T-cell (primary cell): ENCODE measurements at places on chromosomes 12 and 14.

DNA sequence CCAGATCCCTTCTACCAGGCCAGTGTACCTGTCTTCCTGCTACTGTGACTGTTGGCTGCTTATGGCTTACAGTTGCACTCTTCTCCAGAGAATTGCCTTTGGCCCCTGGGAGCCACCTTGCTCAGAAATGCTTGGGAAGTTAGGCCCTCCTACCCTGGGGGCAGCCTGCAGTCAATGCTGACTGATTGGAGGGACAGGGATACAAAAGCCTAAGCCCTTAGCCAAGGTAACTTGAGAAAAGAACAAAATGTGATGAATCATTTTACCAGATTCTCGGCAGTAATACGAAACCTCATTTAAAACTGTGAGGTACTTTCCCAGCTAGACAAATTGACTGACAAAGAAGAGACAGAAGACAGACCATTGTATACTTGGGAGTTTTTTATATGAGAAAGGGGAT, 47.3 kb downstream of the PTCSC3 start:
- DNase-seq, result no peak

DNA sequence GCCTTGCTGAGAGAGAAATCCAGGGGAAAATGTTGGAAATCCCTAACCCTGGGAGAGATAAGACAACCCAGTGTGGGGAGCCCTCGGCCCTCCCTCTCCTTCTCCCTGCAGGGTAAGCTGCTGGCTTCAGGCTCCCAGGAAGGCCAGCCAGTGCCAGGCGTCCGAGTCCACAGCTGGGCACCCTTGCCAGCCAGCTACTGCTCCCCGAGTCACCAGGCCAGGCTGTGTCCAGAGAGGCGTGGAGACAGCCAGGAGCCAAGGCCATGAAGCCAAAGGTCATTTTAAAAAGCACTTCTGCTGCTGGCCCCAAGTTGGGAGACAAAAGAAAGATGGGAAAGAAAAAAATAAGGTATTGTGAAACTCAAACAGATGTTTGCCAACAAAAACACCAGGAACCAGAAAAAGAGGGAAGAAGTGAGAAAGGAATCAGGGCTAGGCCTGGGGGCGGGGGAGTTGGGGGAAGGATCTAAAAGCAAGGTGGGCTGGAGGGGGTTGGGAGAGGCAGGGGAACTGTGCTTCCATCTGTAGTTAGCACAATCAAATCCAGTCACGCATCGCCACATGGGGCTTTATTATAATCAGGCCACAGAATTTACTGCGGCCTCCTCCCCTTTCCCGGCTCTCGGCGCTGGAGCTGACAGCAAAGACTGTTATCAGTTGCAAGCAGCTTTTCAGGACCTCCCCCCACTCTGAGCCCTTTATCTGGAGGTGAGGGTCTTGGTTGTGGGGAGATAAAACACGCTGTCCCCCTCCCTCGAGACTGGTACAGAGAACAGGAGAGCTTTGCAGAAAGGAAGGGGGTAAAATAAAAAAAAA, 33.5 kb downstream of the RBM19 start:
- no peak for DNase-seq

- DNase-seq, result no peak
These were observed 236.1 kb upstream of the DIO2 start for GRCh38 chr14:80447392-80447791.

DNA sequence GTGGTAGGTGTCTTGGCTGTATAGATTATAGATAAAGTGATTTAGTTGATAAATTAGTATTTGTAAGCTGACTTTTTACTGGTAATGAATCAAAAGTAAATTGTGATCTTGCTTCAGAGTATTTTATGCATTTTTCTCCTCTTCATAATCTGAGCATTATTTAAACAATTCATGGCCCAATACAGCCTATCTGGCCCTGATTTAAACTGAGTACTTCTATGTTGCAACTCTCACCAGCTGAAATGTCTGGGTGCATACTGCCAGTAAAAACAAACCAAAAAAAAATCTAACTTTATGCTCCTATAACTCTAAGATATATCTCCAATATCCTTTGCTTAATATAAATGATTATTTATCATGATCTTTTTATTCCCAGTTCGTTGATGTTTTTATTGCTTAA, 86.6 kb downstream of the MIA2 start:
- DNase-seq, result no peak

DNA sequence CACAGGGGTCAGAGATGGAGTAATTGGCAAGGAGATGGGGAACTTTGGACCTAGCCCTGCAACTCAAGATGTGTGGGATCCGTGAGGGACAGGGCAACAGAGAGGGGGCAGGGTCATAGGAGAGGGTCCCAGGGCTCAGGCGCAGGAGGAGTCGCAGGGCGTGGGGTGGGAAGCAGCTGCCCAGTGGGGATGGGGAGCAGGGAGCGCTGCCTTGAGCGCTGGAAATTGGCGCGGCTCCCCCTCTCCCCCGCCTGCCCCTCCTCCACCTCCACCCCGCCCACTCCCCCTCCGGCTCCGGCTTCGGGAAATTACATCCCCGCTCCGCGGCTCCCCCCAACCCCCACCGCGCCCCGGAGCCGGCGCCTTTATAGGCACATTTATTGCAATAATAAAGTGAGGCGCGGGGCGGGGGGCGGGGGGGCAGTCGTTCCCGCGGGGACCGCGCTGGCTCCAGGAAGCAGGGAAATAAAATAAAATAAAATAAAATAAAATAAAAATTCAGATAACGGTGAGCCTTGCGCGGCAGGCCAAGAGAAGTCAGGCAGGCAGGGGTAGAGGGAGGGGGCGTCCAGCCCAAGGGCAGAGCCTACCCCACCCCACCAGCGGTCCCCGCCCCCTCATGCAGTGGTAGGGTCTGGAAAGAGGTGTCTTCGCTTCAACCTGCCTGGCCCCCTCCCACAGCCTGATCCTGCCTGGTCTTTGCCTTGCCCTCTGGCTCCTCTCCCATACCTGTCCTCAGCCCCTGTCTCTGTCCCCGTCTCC, 3.6 kb downstream of the NXPH4 start:
- DNase-seq, result no peak

GRCh38 chr12:71551529-71551928, 111.9 kb downstream of the LGR5 start:
- no peak for DNase-seq

DNA sequence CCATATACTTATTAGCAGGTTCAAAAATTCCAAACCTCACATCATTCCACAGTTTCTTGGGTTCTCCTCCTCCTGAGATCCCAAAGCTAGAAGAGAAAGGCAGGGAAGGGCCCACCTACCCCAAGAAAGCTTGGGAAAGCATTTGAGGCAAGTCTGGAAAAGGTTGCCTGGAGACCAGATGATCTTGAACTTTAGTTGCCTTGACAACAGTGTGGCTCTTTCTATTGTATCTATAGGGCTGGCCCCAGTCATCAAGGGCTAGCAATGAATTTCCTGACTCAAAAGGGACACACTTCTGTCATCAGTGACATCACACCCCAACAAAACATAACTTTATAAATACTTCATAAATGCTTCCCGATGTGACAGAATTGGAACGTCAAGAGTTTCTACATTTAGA, 40.0 kb downstream of the ZFYVE1 start:
- DNase-seq, result no peak

DNA sequence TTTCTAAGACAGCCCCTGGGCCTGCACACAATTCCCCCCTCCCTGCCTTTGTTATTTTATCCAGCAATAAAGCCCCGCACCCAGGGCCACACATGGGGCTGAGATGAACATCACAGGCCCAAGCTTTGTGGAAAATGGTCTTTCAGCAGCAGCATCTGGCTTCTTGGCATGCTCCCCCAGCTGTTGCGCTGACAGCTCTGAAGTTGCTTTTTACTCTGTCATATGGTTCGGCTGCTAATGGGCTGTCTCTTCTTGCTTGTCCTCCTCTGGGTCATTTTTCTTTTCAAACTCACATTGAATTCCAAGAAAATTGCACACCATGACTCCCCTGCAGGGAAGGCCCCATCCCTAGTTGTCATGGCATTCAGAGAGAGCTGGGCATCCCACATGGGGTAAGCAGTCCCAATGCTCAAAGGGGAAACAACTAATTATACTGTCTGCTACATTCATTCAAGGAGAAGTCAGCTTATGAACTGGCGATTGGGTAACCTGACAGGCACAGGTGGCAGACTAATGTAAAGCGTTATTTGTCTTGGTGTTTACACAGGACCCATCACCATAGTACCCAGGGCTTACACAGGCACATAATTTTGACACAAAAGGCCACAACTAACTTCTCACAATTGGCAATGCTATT, 74.0 kb upstream of the CDKN3 start:
- DNase-seq, result no peak

GRCh38 chr12:11765421-11765816, 115.9 kb downstream of the ETV6 start:
- DNase-seq, result no peak

GRCh38 chr14:46887144-46887543, 235.6 kb upstream of the RPL10L start:
- no peak for DNase-seq

DNA sequence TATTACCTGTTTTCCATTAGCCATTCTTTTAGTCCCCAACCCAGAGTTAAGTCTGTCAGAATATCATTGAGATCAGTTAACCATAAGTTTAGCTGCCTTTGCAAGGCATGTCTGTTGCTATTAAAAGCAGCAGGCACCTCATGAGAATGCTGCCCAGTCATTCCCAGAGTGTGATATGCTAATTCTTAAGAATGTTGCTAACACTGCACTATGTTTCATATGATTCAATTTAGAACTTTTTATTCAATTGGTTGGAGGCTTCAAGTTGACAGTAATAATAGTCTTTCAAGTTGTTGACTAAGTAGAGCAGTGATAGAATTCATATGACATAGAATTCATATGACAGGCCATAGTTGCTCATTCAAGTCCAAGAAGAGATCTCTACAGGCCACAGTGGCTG, 292.3 kb downstream of the FUT8 start:
- DNase-seq, result no peak

- DNase-seq, result no peak
These were observed 46.7 kb upstream of the CORO1C start for GRCh38 chr12:108778053-108778452.

- DNase-seq, result peak; percentile 76
These were observed 29.3 kb upstream of the PNMA1 start for GRCh38 chr14:73743431-73743931.

- DNase-seq, result peak; percentile 22
These were observed at the start of gene LRRK2 for GRCh38 chr12:40224439-40225291. LRRK2 (plus strand) TSS chr12:40224997; CDS start chr12:40225132, 135 bp downstream.

DNA sequence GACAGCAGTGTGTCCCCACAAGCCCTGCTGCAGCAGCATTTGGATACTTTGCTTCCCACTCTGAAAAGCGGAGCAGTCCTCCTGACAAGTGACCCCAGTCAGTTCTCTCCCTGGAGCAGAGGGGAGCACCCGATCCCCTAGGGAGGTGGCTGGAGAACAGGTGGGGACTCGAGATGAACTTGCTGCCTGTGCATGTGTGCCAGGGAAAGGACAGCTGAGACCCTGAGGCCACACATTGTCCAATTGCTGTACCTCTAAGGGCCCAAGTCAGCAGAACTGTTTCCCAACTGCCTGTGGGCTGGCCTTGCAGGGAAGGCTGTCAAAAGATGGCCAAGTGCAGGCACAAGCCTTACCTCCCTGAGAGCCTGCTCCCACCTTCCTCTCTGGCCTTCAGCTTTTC, 55.1 kb downstream of the IFT43 start:
- no peak for DNase-seq

GRCh38 chr12:27013611-27014084, 536 bp downstream of the TM7SF3 start:
- DNase-seq, result no peak

DNA sequence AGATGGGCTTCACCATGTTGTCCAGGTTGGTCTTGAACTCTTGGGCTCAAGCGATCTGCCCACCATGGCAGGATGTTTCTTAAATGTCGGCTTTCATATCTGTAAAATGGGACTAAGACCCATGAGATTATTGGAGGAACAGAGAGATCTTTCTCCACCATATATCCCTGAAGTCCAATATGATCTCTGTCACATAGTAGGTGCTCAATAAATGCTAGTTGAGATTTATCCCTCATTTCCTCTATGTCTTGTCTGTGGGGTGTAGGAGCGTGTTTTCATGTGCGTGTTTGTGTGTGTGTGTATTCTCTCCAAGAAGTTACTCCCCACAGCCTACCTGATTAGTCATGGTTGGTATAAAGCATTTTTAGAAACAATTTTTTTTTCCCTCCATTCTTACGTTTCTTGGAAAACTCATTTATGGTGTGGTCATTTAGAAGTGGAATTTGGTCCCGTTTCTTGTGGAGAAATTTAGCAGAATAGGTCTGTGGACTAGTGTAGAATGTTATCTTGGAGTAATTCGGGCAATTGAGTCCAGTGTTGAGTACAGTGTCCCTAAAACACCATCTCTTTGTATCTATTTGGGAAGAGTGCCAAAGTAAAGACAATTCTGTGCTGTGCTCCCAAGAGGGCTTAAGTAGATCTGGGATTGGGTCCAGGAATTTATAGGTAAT, 4.3 kb downstream of the STRAP start:
- no peak for DNase-seq

- DNase-seq, result no peak
These were observed 11.7 kb downstream of the SSH1 start for GRCh38 chr12:108845696-108846095.

GRCh38 chr14:56603648-56604047, 24.1 kb downstream of the TMEM260 start:
- no peak for DNase-seq

DNA sequence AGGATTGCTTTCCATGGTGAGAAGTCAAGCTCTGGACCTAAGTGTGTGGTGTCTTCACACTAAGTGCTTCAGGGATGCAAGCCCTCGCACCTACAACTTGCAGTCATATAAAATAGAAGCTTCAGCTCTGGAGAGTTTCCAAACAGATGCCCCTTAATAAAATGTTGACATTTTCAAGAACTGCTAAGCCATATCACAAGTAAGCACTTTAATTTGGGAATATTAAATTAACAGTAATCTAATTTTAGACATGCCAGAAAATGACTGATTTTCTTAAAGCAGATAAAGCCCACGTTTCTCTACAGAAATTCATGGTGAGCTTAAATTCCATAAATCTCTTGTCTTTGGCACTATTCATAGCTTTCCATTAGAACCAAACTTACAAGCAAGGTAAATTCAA, 600.1 kb upstream of the FLRT2 start:
- DNase-seq, result no peak

GRCh38 chr14:97866195-97866594, 1069.0 kb downstream of the VRK1 start:
- DNase-seq, result no peak

DNA sequence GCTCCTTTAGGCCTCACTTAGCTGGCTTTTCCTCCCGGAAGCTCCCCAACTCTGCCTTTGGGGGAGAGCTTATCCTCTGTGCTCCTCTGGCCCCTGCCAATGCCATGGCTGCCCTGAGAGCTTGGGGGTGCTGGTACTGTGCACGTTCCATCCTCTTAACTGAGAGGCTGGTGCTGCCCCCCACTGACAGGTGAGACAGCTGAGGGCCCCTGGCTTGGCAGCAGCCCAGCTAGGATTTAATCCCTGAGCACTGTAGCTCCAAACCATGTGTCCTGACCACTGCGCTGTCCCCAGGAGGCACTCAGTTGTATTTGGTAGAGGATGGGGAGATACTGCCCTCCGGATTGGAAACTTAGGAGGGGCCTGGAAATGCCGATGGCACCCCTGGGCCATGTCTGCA, 46.1 kb downstream of the UBE3B start:
- DNase-seq, result no peak
